ENCODE measurements at places on chromosomes 13 and 19.

DNA sequence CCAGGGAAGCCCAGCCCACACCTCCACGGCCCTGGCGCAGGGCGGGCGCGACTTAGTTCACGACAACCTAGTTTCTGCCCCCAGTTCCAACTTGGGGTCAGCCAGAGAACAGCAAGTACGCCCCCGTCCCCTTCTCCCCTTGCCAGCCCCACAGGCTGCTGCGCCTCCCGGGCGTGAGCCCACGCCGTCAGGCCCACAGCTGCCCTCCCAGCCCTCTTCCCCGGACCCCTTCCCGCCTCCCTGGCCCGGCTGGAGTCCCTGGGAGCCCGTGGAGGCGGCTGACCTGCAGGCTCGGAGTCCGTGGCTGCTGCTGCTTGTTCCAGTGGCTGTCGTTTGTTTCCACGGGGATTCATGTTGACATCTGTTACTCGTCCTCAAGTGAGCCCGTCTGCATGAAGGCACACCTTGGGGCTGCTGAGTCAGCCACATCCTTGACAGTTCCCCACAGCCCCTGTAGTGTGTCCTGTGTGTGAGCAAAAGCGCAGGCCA, 86.0 kb downstream of the ATP11A start:
- no peak for DNase-seq

DNA sequence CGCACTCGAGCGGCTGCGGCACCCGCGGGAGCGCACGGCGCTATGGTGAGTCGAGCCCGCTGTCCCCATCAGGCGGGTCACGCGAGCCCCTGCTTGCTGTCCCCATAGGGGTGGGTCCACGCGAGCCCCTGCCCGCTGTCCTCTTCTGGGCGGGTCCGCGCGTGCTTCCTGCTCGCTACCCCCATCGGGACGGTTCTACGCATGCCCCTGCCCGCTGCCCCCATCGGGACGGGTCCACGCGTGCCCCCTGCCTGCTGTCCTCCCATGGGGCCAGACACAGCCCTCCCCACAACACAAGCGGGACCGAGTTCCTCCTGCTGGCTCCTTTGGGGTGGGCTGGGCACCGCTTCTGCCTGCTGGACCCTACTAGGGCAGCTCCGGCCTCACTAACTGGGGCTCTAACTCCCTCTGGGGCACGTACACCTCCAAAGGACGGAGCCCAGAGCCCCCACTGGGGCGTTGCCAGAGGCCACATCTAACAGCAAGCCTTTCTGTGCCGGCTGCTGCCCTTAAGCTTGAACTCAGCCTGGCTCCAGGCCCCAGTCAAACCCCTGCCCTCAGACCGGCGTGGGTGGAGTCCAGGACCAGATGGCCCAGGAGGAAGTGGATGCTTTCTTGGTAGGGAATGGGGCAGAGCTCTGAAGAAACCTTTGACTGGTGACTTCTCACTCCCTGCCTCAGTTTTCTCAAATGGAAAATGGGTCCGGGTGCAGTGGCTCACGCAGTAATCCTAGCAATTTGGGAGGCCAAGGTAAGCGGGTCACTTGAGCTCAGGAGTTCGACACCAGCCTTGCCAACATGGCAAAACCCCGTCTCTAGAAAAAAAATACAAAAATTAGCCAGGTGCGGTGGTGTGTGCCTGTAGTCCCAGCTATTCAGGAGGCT, 722 bp downstream of the COLGALT1 start:
- peak; percentile 45 for DNase-seq

DNA sequence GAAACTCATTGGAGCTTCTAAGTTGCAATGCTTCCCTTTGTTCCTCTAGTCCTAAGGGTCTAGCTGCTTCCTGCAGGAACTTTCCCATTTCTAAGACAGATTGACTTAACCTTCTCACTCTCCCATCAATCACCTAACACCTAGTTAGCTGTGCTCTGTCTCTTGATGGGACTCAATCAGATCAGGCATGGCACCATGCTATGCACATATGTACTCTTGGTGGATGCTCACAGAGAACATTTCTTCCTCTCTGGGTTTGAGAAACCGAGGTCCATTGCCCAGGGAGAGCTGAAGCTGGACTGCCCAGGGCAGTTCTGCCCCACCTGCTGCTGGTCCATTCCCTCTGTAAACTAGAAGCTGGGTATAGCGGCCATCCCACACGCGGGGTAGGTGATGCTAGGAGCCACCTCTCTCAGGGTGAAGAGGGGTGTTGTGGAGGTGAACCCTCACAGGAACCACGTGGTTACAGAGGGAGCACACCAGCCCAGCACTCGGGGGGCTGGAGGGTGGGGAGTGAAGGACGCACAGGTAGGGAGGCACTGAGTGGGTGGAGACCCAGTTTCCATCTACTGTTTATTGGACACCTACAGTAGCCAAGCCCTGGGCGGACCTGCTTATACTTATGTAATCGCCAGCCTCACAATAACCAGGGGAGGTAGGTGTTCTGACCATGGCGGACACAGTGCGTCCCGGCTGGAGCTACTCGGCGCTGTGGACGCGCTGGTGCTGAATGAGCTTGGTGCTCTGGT, 3.1 kb upstream of the UBE2M start:
- DNase-seq, result no peak

DNA sequence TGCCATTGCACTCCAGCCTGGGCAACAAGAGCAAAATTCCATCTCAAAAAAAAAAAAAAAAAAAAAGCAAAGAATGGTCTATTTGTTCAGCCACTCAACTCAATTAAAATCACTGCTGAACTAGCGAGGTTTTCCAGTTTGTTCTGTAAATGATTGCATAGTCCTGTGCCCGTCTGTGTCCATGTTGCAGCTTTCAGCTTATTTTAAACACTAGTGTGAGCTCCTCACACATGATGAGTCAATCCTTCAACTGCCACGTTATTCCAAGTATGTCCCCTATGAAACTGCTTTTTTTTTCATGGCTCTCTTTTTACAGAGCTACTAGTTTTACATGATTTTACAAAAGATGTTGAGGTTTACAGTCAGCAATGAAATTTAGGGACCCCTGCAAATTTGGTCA, 12.2 kb downstream of the SUGP2 start:
- no peak for DNase-seq

DNA sequence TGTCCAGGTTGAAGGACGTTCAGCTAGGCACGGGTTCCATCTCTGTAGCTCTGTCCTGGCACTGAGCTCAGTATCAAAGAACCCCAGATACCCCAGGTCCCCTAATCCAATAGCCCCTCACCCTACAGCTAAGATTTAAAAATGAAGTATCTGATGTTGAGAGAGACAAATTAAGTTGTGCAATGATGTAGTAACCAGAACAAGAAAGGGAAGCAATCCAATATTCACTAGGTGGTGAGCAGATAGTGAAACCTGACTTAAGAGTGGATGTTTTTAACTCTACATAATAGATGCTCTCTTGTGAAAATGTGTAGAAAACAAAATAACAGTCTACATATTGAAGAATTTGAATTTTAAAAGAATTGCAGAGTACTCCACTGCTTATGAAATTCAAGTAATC, 1.8 kb downstream of the ACOD1 start:
- no peak for DNase-seq

GRCh38 chr13:33341861-33342452, 56.4 kb upstream of the STARD13 start:
- DNase-seq, result no peak

DNA sequence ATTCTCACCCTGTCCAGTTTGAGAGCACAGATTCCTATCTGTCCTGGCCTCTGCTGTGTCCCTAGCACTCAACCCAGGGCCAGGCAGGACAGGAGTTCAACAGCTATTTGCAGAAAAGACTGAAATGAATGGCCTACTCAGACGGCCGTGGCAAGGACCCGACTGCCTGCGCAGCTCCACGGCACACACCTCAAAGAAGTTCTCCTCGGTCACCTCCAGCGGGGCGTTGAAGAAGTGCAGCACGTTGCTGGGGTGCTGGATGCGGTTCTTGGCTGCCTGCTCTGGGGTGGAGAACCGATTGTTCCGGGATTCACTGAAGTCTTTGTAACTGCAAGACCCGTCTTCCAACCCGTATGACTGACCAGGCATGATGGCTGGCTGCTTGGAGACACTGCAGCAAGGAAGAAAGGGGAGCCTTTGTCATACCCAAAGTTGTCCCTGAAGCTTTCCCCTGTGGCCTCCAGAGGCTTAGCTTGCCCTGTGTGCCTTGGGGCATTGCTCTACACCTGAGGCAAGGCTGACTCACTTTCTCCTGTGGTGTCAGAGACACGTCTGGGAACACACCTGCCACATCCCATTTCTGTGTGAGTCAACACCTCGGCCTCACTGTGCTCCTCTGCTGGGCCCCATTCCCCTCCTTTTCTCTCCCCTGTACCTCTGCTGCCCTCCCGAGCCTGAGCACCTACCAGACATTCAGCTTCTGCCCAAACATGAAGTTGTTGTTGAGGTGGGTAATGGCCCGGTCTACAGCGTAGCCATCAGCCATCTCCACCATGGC, 6.8 kb upstream of the ECH1 start:
- DNase-seq, result peak; percentile 68

DNA sequence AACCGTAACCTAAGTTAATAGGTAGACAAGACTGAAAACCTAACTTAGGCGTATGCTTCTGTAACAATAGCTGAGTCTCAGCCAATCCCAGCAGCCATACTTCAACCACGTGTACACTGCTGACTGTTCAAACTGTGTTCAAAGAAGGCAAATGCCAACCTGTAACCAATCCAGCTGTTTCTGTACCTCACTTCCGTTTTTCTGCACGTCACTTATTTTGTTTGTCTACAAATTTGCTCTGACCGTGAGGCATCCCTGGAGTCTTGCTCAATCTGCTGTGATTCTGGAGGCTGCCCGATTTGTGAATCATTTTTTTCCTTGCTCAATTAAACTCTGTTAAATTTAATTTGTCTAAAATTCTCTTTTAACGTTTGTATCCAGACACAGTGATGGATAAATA, 59.2 kb downstream of the EDNRB start:
- DNase-seq, result no peak

DNA sequence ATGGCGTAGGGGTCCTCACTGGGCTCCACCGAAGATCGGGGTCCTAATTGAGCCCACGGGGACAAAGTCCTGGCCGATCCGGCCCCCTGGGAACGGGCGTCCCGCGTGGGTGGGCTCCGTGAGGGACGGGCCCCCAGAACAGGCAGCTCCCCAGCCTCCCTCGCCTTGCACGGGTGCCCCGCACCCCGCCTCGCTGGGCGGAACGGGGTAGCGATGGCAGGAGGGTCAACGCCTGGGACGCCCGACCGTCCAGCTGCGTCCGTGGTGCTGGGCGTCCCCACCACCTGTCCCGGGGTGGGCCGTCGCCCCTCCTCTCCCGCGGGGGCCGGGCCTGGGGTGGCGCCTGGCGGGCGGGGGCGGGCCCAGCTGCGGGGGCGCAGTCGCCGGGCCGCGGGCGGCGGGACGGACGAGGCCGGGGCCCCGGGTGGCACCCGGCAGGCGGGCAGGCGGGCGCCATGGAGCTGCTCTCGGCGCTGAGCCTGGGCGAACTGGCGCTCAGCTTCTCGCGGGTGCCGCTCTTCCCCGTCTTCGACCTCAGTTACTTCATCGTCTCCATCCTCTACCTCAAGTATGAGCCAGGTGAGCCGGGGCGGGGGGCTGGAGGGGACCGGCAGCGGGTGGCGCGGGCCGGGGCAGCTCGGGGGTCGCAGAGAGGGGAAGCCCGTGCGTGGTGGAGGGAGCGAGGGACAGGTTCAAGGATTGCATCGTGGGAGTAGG, at the start of gene TMEM38A:
TMEM38A (plus strand) TSS at position 377 of the 717 bp plus-strand sequence; CDS start at position 456, 79 bp downstream.
- DNase-seq, result peak; percentile 30

GRCh38 chr13:114142640-114143490, 10.4 kb upstream of the RASA3 start:
- DNase-seq, result peak; percentile 62

DNA sequence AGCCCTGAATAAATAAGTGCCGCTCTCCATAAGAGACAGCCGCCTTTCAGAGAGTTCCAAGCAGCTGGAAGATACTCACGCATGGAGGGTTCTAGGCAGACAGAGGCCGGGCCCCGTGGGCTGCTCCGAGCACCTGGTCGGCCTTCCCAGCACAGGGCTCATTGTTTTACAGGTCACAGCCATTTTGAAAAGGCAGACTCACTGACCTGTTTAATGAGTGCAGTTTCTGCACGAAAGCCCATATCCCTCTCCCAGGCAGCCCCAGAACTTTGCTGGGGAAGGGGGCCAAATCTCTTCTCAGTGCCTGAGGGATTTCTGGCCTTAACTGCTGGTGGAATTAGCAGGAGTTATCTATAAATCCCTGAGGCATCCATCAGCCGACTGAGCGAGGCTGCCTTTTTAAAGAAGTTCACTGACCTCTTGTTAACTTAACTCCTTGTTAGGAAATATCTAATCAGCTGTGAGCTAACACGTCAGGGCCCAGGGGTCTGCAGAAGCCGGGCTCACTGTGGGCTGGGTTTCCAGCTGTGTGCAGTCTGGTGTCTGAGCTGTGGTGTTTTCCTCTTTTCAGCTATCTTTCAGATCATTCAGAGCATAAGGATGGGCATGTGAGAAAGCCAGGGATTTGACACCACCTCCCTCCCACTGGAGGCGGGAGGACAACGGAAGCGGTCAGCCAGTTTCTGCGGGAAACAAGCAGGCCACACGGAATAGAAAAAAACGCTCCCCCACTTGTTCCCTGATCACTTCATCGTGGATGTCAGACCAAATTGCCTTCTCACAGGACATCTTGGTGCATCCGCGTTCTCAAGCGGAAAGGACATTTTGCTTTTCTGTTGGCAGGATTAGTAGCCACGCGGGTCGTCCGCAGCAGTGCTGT, 23.3 kb downstream of the SERP2 start:
- no peak for DNase-seq

DNA sequence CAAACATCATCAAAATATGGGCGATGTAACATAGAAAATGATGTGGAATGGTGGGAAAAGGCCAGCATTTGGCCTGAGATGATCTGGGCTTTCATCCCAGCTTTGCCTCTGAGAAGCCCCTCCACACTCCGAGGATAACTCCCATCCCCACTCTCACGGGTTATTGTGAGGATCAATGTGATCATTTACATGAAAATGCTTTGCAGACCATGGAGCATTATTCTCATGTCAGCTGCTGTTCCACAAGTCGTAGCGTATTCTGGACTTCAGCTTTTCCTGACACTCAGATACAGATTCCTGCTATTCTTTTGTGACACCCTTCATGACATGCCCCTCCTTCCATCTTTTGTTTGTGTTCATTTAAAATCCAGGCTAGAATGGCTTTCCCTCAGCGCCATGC, 86.5 kb downstream of the NUFIP1 start:
- DNase-seq, result no peak

Measured in stimulated activated CD4-positive, alpha-beta T cell treated with anti-CD3 and anti-CD28 coated beads, Interleukin-4, amount 100 ng/mL, for 24 hours (primary cell).